HT-29 (cell line): ENCODE measurements at places on chromosomes 16 and 17. TPM values are rescaled to one million over a fixed set of nuclear protein-coding genes. Genes with fewer than 3 reads are reported as not detected.

DNA sequence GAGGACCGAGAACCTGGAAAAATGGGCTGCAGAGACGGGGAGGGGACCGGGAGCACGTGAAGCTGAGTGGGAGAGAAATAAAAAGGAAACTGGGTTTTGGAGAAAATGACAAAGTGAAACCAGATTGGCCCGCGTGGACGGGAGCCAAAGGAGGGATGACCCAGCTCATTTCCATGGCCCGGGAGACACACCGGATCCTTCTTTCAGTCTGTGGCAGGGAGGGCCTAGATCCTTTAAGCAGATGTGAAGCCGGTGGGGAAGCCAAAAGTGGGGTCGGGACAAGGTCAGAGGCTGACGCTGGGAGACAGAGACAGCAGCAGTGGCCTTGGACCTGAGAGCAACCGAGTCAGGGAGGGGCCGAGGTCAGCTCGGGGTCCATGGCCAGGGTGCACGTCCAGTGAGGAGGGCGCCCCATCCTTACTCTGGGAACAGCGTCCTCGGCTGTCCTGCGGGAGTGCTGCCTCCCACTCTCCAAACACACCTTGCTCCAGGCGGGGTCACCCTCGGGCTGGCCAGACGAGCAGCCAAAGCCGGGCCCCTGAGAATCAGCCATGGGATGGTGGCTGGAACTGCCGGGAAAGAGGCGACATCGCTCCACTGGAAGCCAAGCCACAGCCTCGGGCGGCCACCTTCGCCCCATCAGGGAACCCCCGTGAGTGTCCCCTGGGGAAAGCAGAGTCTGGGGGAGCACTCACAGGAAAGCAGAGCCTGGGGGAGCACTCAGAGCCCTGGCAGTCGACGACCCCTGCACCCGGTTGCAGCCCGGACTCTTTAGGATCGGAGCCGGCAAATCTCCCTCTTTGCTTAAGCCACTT lies 17.3 kb downstream of the CA5A start:
- DNase-seq = no peak

Gene GAST
- total RNA-seq = not detected in 2 replicates

Gene ORAI3
- 16.9 and 22.9 TPM in 2 replicates for total RNA-seq

Gene MRPL12
- total RNA-seq = 72.5 and 88.4 TPM in 2 replicates

- DNase-seq = no peak
These were observed 2.4 kb upstream of the ITGAX start for GRCh38 chr16:31352376-31353115.

DNA sequence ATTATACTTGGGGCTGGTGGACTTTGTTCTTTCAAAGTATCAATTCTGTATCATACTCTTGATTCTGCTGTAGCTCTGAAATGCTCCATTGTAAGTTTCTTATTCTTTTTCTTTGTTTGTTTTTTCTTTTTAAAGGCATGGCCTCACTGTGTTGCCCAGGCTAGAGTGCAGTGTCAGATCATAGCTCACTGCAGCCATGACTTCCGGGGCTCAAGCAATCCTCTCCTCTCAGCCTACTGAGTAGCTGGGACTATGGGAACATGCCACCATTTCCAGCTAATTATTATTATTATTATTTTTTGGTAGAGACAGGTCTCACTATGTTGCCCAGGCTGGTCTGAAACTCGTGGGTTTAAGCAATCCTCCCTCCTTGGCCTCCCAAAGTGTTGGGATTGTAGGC lies 38.9 kb upstream of the METTL9 start:
- no peak for DNase-seq

- DNase-seq = no peak
These were observed 12.9 kb upstream of the CMIP start for GRCh38 chr16:81431554-81432353.

Gene BCAR1
- 230 and 270 TPM in 2 replicates for total RNA-seq

GRCh38 chr16:85634747-85635544 lies 21.8 kb downstream of the GSE1 start:
- no peak for DNase-seq

DNA sequence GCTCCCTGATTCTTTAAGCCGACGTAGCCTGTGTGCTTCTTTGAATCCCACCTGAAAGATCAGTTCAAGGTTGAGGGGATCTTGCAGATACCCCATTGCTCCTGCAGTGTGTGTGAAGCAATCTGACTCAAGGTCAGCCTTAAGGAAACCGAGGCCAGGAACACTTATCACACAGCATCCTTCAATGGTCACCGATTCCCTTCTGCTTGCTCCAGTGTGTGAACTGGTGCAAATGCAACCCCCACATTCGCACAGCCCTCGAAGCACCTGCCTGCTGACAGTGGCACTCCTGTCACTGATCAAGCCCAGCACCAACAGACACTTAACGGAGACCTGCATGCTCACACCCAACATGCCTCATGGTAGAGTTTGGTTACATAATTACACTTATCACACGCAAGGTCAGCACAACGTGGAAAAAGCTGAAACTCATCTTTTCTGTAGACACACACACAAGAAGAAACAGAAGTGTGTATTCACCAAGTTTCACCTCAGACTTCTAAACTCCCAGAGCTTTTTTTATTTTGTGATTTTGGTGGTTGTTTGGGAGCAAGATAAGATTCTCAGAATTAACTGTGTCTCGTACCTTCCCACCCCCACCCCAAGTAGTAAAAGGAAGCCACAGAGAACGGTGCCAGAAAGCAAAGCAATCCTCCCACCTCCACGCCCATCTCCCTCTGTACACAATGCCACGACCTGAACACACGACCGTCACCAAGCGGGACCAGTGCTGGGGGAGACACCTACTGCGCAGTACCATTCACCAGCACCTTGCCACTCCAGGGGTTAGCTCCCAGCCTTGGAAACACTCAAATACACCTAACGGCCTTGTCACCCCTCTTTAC lies 37.2 kb downstream of the LITAFD start:
- DNase-seq = no peak

DNA sequence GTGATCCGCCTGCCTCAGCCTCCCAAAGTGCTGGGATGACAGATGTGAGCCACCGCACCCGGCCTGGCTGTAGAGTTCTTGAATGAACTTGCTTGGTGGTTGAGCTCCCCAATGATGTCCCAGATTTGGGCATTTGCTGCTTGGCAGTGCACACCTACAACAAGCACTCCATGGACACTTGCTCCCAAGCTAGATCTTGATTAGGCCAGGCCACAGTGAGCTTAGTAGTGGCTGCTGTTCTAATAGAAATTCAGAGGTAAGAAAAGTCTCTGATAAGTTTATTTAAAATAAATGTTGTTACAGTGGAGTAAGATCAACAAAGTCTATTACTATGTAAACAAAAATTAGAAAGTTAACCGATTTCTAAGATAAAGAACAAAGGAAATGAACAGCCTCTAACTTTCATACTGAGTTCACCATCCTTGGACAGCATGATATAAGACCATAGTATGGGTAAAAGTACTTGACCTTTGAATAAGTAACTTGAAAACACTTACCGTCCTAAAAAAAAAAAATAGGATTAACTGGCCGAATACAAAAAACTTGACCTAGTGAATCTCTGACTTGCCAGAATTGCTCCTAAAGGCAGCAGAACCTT lies 951 bp downstream of the TMED6 start:
- DNase-seq = no peak

- no peak for DNase-seq
These were observed 19.4 kb downstream of the UNC45B start for GRCh38 chr17:35167046-35167445.
